ENCODE measurements at places on chromosomes 16 and 17.

- DNase-seq, result no peak
These were observed 180.9 kb downstream of the RPTOR start for GRCh38 chr17:80725517-80725916.

DNA sequence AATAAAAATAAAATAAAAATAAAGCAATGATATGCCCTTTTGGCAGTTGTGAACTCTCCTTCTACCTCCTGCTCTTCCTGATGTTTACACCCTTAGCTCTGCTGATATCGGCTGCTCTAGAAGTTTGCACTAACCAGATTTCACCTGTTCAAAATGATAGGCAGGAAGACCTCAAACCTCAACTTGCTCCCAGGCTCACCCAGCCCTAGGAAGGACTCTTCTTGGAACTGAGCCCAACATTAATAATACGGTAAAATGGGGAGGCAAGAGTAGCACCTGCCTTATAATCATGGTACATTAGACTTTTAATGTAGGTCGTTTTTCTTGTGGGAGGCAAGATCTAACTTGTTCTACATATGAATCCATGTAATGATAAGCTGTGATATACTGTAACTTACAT is 61.2 kb upstream of the MED13 start:
- DNase-seq, result no peak

GRCh38 chr16:83599789-83600462 is 207.9 kb upstream of the HSBP1 start:
- DNase-seq, result no peak

DNA sequence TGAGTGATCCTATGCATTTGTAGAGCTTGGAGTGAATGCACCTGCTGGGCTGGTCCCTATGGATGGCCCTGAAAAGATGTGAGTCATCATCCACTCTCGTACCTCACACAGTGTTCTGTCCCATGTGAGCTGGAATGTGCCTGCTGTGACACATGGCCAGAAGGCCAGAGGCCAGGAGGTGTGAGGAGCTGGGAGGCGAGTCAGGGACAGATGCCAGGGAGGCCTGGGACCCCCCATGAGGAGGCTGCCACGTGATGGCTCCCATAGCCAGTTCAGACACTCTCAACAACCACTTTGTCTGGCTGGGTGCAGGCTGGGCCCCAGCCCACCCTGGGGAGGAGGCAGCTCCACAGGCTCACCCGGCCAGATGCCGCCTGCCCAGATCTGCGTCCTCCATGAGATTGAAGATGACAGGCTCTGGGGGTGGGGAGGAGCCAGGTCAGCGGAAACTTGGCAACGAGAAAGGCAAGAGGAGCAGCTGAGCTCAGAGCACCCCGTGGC is 168.8 kb downstream of the C16orf78 start:
- no peak for DNase-seq

- no peak for DNase-seq
These were observed 149.3 kb downstream of the RAB11FIP4 start for GRCh38 chr17:31540602-31541307.

GRCh38 chr17:19365833-19366636 is 3.5 kb upstream of the B9D1 start:
- DNase-seq, result no peak

- DNase-seq, result no peak
These were observed 34.8 kb upstream of the CPHXL start for GRCh38 chr16:75761108-75761507.

- DNase-seq, result no peak
These were observed 95.7 kb upstream of the SOX9 start for GRCh38 chr17:72025113-72025512.

GRCh38 chr16:19923396-19923795 is 38.7 kb upstream of the GPRC5B start:
- no peak for DNase-seq

DNA sequence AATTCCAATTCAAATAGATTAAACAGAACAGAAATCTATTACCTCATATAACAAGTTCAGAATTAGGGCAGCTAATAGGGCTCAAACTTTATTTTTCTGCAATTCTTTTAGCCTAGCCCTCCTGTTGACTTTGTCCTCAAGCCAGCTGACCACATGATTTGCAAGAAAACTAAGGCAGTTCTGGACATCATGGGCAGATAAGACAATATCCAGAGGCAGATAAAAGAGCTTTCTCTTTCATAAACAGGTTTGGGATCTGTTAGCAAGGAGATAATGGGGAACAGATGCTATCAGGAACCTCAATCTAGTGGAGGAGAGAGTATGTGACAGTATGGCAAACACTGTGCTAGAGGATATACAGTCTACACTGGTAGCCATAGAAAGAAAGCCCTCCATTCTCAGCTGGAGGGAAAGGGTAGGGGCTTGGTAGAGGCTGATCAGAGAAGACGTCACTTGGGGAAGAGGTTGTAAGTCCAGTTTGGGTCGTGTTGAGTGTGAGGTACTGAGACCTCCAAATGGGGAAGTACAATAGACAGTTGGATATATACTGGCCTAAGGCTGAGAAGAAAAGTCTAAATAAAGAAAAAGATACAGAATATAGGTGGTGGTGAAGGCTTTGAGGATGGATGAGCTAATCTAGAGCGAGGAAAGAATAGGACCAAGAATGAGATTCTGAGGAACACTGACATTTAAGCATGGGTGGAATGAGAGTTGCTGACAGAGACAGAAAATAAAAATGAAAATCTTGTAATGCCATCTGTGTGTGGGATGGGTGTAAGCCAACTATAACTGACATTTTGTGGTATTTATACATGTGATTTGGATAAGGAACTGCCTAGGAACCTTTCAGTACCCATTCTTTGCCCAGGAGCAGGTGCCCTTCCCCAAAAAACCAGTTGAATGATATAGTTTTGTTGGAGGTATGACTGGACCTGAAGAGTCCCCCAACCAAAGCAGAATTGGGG is 67.4 kb downstream of the CYB561 start:
- DNase-seq, result no peak

- no peak for DNase-seq
These were observed 5.4 kb downstream of the NFATC3 start for GRCh38 chr16:68090533-68090932.

DNA sequence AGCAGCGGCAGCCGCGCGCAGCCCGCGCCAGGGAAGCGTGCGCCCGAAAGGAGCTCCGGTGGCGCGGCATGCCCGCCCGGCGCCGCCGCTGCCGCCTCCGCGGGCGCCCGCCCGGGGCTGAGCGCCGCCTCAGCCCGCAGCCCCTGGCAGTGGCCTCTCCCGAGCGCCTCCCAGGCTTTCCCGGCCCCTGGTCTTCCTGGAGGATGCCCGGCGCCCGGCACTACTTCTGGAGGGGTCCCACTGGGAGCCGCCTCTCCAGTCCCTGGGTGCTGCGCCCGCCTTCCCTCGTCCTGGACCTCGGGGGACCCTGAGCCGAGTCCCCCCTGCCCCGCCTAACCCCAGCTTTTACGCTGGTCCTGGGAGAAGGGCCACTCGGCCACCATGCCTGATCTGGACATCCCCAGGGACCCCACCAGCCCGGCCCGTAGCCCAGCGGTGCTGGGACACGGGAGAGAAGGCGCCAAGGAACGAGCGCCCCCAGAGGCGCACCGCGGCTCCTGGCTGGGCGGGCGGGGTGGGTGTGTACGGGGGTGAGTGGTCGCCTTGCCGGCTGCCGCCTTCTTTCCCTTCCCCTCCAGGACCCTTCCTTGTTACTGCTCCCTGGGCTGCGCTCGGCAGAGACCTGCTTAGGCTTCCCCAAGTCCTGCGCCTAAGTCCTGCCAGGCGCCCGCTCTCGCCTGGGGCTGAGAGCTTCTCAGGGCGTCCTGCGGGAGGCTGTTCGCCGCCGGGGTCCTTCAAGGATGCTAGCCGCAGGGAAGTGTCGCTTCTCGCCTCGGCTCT is 704 bp downstream of the ASIC2 start:
- no peak for DNase-seq

- no peak for DNase-seq
These were observed 28.5 kb downstream of the IQCK start for GRCh38 chr16:19746561-19746960.

DNA sequence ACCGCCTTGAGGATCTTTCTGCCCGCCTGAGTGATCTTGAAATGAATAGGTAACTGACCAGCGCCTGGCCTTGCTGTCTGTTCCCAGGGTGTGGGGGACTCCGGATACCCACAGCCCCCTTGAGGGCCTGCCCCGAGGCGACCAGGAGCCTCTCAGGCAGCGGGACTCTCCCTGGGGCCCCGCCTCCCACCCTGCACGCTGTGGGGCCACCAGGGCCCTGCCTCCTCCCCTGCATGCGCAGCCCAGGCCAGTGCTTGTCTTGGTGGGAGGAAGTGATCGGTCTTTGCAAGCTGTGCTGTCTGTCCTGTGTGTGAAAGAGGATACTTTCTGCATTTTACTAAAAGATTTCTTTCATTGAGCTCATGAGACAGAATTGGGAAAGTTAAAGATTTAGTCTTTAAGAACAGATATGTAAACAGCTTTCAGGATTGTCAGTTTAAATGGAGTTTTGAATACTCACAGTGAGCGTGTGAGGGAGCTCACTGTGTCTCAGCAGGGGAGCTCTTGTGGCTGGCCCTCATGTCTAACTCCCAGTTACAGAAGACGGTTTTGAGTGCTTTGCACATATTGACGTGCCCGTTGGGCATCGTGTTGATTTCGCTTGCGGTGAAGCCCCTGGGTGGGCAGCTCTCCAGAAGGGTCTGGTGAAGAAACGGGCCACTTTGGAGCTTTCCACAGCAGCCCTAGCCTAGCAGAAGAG is 36.1 kb upstream of the CAPN15 start:
- DNase-seq, result no peak

DNA sequence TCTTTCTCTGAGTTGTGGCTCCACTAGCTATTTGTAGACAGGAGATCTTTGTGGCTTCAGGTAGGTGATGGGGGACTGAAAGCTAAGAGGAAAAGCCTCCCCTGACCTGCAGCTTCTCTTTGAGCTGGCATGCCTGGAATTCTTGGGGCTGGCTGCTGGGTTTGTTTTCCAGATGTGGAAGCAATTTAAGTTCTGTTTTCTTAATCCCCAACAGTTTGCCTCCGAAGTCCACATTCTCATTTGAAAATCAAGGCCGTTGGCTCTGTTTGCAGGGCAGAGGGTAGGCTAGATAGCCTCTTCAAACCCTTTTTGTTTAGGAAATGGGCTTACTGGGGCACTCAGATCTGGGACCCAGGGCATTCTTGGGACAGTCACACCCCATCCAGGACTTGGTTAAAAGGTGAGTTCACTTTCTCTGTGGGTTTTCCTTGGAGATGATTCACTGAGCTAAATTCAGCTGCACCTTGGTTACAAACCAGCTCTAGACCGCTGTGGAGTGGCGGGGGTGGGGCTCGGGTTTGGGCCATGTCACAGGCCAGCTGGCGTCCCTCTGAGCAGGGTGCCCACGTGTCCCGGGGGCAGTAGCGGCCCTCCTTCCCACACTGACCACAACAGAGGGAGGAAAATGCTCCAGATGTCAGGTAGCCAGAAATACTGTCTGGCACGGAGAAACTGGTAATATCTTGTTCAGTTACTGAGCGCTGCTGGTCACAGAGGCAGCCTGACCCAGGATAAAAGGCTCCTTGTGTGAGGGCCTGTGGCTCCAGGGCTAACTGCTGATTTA is 108.5 kb downstream of the RAB11FIP4 start:
- DNase-seq, result no peak

DNA sequence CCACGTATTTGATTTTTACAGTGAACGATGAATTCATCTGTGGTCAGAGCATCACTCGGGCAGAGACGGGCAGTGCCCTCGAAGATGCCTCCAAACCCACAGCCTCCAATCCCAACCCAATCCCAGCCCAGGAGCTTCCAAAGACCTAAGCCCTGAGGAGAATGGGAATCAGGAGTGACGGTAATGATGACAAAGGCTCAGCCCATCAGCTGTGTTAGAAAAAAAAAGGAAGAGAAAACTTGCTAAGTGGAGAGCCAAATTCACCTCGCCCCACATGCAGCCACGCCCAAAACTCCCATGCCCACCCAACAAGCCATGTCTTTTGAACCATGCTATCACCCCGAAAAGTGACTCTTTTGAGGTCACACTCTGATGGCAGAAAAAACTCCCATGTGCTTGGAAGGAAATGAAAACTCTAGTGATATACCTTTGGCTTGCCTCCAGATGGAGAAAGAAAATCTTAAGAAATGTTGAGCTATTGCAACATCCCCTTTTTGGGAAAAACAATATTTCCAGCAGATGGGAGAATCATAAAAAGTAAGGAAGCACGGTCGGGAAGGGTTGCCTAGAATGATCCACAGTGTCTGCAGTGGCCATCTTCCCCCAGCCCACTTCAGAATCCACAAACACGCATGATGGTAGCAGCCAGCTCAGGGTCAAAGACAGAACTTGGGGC is 37.7 kb downstream of the XYLT1 start:
- DNase-seq, result no peak

- DNase-seq, result no peak
These were observed 539.6 kb upstream of the HSBP1 start for GRCh38 chr16:83268169-83268568.

- DNase-seq, result no peak
These were observed 61.3 kb upstream of the BRD7 start for GRCh38 chr16:50430076-50430475.

GRCh38 chr16:30147843-30148510 is 25.0 kb upstream of the MAPK3 start:
- no peak for DNase-seq

DNA sequence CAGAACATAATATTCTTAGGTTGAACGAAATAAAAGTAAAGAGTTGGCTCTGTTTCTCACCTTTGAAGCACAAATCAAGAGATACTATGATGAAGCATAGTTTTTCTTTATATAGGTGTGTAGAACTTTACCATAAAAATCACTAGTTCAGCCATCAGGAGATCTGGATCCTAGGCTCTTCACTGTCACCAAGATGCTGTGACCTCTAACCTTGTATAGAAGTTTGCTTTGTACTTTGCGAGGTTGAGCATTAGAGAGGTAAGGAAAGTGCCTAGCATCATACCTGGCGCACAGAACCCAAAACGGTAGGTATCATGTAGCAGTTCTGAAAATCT is 553 bp upstream of the CDC6 start:
- no peak for DNase-seq

- peak; percentile 61 for DNase-seq
These were observed 4.6 kb downstream of the ZSCAN10 start for GRCh38 chr16:3094289-3095027.

DNA sequence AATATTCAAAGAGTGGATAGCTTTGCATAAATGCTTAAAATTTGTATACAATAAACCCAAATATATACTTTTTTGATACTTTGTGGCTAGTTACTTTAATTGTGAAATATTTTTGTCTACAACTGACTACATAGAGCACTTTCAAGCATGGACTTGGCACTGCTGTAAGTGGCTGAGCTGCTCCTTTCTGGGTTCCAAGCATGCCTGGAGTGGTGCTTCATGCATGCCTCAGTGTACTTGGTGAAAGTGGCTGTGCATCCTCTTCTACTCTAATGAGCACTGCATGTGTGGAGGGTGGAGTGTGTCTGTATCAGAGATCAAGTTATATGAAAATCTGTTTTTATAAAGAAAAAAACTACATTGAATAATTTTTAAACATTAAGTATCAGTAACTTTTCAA is 94.1 kb downstream of the OMG start:
- no peak for DNase-seq
